A673 (cell line): ENCODE measurements at places on chromosomes 5 and 9. TPM values are rescaled to one million over a fixed set of nuclear protein-coding genes. Genes with fewer than 3 reads are reported as not detected.

The MTAP gene
- total RNA-seq, result 39.2 and 45.7 TPM in 2 replicates

The LRRTM2 gene
- total RNA-seq, result 0.39 and 0.67 TPM in 2 replicates

The CYLC2 gene
- not detected in 2 replicates for total RNA-seq

- no peaks in the 10 kb centered on the region for H3K36me3 ChIP-seq
- DNase-seq, result no peak
- H3K4me1 ChIP-seq, result no peaks in the 10 kb centered on the region
- H3K4me3 ChIP-seq, result peak overlapping the region; percentile 68
- H3K27me3 ChIP-seq, result no peaks in the 10 kb centered on the region
These were observed 599 bp downstream of the LYRM7 start for GRCh38 chr5:131171276-131171810.

DNA sequence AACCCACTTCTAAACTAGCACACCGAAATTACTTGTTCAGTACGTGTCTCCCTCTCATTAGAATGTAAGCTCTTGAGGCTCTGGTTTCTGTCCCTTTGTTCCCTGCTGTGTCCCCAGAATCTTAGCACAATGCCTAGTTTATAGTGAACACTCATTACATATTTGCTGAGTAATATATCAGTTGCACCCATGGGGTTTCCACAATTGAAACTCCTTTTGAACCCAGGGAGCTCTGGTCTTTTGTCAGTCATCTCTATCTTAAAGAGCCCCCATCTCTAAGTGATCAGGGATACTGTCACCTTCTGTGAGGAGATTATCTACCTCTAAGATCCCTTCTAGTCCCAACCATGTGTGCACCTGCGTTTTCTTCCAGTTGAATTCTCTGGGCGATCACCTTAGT lies 12.8 kb downstream of the CAMK4 start:
- H3K4me1 ChIP-seq, result no peaks in the 10 kb centered on the region
- no peak for DNase-seq
- H3K4me3 ChIP-seq, result no peak overlapping the region
- peaks cover 9% of the 10 kb centered on the region for H3K27me3 ChIP-seq

The TAL2 gene
- not detected in 2 replicates for total RNA-seq

DNA sequence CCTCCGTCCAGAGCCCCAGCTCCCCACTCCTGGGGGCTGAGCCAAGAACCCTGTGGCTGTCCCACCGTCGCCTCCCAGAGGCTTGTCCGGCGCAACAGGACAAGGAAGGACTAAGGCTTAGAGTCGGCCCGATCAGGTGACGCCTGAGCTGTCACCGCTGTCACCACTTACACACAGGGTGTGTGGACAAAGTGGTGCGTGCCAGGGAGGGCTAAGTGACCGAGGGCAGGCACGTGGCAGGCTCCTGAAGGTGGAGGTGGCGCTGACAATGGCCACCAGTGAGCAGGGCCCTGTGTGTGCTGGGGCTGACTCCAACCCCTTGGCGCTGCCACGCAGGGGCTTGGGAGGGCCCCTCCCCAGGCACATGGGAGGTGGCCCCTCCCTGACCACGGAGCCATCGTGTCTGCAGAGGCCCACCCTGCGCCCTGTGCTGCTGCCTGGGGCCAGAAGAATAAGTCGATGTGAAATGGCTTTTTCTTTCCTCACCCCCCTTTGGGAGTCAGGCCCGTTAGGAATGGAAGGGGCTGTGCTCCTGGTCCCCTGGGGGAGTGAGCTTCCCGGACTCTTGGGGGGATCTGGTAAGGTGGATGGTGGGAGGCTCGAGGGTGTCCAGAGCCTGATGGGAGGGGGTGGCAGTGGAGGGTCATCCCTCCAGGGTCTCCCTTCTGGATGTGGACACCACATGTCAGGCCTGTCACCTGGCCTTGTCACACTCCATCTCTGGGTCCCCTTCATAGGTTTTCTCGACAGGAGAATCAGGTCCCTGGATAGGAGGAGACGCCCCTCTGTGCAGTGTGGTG lies 2.6 kb upstream of the GPSM1 start:
- H3K36me3 ChIP-seq, result no peaks in the 10 kb centered on the region
- no peak for DNase-seq
- no peak overlapping the region for H3K4me3 ChIP-seq
- peaks cover 25% of the 10 kb centered on the region for H3K4me1 ChIP-seq
- no peak overlapping the region for H3K27ac ChIP-seq
- H3K27me3 ChIP-seq, result no peaks in the 10 kb centered on the region

The RABEPK gene
- 32.7 and 43.6 TPM in 2 replicates for total RNA-seq

The GFI1B gene
- not detected in 2 replicates for total RNA-seq

GRCh38 chr5:132055441-132055807 lies 5.0 kb upstream of the IL3 start:
- H3K4me1 ChIP-seq, result no peaks in the 10 kb centered on the region
- H3K27me3 ChIP-seq, result no peaks in the 10 kb centered on the region
- H3K27ac ChIP-seq, result no peak overlapping the region
- no peaks in the 10 kb centered on the region for H3K36me3 ChIP-seq
- no peak overlapping the region for H3K4me3 ChIP-seq

- no peak overlapping the region for H3K4me3 ChIP-seq
- no peak overlapping the region for H3K27ac ChIP-seq
These were observed 336.5 kb downstream of the DIRAS2 start for GRCh38 chr9:90306158-90306557.

DNA sequence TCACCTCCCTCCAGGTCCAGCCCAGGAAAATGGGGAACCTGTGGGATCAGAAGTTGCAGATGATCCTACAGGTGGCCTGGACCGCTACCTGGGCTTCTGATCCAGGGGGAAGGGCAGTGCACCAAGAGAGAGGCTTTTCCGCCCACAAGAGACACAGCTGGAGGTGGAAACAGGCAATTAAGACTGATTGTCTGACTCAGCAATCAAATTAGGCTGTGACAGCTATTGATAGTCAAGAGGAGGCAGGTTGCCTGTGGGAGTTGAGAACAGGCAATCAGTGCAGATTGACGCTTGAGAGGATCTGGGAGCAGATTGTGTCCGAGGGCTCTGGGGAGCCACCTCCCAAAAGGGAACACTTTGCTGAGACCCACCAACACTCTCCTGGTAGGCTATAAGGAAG lies 71.1 kb upstream of the SLC44A1 start:
- peaks cover 16% of the 10 kb centered on the region for H3K4me1 ChIP-seq
- H3K27me3 ChIP-seq, result no peaks in the 10 kb centered on the region
- DNase-seq, result peak; percentile 51
- no peak overlapping the region for H3K4me3 ChIP-seq
- H3K36me3 ChIP-seq, result no peaks in the 10 kb centered on the region

DNA sequence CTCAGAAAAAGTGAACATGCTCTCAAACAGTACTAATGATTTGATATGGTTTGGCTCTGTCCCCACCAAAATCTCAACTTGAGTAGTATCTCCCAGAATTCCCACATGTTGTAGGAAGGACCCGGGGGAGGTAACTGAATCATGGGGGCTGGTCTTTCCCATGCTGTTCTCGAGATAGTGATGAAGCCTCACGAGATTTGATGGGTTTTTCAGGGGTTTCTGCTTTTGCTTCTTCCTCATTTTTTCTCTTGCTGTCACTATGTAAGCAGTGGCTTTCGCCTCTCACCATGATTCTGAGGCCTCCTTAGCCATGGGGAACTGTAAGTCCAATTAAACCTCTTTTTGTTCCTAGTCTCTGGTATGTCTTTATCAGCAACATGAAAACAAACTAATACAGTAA lies 401.3 kb downstream of the BNC2 start:
- H3K27me3 ChIP-seq, result no peaks in the 10 kb centered on the region
- no peaks in the 10 kb centered on the region for H3K4me1 ChIP-seq
- no peak overlapping the region for H3K4me3 ChIP-seq
- no peaks in the 10 kb centered on the region for H3K36me3 ChIP-seq

GRCh38 chr5:155303120-155303519 lies 289.6 kb downstream of the KIF4B start:
- H3K27ac ChIP-seq, result no peak overlapping the region
- no peaks in the 10 kb centered on the region for H3K27me3 ChIP-seq
- no peaks in the 10 kb centered on the region for H3K36me3 ChIP-seq
- no peak overlapping the region for H3K4me3 ChIP-seq
- DNase-seq, result no peak
- no peaks in the 10 kb centered on the region for H3K4me1 ChIP-seq

- H3K4me3 ChIP-seq, result no peak overlapping the region
- H3K27ac ChIP-seq, result peak overlapping the region; percentile 10
- H3K36me3 ChIP-seq, result no peaks in the 10 kb centered on the region
- DNase-seq, result peak; percentile 71
These were observed 238.1 kb downstream of the ROR2 start for GRCh38 chr9:91711755-91712601.

DNA sequence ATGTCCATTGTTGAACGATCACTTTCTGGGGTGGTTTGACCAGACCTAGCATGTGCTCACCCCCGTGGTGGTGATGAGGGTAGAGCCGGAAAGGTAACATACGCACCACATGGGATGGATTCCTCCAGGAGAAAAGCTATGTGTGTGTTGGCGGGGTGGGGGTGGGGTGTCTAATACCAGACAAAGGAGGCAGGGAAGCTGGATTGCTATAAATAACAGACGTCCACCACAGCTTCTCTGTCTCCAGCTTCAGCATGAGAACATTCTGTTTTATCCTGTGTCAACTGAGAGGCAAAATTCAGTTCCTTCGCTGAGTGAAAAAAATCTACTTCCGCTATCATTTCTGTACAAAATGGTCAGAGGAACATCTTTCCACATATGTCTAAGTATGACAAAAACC lies 151.0 kb downstream of the PCSK1 start:
- no peak overlapping the region for H3K27ac ChIP-seq
- no peaks in the 10 kb centered on the region for H3K36me3 ChIP-seq
- no peaks in the 10 kb centered on the region for H3K27me3 ChIP-seq
- no peaks in the 10 kb centered on the region for H3K4me1 ChIP-seq

The RETREG1 gene
- total RNA-seq, result 5.1 and 5.7 TPM in 2 replicates

DNA sequence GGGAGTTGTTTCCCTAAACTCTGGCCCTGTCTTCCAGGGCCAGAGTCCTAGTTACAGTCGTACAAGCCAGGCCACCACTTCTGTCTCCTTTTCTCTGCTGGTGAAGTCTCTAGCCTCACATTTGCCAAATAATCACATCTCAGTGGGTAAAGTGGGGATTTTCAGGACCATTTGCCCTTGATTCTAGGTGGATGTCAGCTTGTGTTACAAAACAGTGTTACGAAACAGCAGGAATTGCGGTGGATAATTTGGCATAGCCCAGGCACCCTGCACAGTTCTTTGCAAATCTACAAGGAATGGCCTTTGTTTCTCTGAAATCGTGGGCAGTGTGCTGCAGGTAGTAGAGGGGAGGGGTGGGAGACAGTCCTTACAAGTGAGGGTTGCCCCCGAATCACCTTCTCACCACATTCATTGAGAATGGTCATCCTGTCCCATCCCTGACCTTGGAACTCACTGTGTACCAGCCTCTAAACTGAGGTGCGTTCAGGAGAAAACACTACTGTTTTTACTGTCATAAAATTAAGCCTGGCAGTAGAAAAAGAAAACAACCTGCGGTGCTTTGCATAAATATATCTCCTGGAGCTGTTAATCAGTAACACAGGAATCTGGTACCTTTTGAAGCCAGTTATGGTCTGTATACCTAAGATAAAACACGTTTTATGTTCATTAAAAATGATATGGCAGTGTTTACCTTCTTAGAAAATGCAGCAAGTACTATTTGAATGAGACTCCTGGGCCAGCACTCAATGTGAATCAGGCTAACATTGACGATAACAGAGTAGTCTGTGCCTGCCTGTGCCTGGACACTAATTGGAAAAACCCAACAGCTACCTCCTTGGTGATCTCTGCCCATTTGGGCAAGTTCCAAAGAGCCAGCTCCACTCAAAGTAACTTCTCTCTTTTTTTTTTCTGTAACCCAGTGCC lies 44.3 kb downstream of the CYSTM1 start:
- DNase-seq, result no peak
- H3K4me1 ChIP-seq, result peaks cover 14% of the 10 kb centered on the region
- no peaks in the 10 kb centered on the region for H3K27me3 ChIP-seq
- H3K36me3 ChIP-seq, result no peaks in the 10 kb centered on the region
- no peak overlapping the region for H3K27ac ChIP-seq

The SPATA31C1 gene
- not detected in 2 replicates for total RNA-seq
